ENCODE measurements at places on chromosomes 1 and 21. TPM values are rescaled to one million over a fixed set of nuclear protein-coding genes. Genes with fewer than 3 reads are reported as not detected.

GRCh38 chr1:1187938-1188337, 14.3 kb downstream of the TTLL10 start:
- no peak for DNase-seq

DNA sequence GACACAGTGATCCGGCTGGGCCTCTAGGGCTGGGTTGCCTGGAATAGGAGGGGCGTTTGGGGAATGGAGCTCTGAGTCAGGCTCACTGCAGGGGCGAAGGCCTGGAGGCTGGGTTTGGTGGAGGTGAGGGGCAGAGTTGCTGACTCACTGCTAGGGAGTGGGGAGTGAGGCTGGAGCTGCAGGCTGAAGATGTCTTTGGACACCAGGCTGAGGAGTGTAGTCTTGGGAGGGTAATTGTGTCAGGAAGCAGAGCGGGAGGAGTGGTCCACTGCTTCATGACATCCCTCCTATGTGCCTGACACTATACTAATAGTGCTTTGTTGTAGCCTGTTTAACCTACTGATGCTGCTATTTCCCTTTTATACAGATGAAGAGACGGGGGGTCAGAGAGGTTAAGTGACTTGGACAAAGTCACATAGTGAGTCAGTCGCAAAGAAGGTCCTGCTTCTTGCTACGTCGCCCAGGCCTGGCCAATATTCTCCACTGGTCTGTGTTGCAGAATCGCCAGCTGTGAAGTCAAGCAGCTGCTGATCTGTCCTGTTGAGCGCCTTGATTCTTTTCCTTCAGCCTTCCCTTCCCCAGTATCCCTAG, 13.6 kb downstream of the ACTL8 start:
- DNase-seq, result no peak

- DNase-seq, result no peak
Measured at GRCh38 chr1:180956028-180956640, 43.4 kb downstream of the KIAA1614 start.

GRCh38 chr1:94440088-94440487, 21.9 kb downstream of the ABCD3 start:
- DNase-seq, result no peak

Gene S100A9
- not detected for total RNA-seq

DNA sequence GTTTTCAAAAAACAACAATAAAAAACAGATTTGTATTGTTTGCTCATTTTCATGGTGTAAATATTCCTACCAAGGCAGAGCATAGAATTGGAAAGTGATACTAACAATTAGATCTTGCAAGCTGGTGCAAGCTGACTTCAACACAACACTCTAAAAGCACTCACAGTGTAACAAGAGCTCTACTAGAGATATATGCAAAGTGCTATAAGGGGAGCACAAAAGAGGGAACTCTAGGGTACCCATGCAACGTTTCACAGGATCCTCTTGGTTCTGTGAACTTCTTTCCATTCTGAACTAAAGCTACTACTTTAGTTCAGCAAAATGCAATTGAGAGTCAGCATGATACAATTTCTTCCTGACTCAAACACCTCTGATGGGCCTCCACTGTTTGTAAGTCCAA, 78.3 kb downstream of the ATP1B1 start:
- DNase-seq, result no peak

Gene CFH
- total RNA-seq, result 0.44 TPM

GRCh38 chr1:56972976-56973375, 7.2 kb upstream of the C8B start:
- no peak for DNase-seq
